Neural progenitor cell (in vitro differentiated cells): ENCODE measurements at places on chromosomes 2 and 18.
A peak's percentile ranks its signal among the peaks of the same experiment; 100 is the strongest.

- DNase-seq, result no peak
Observed at GRCh38 chr2:80361904-80362303, 57.4 kb upstream of the LRRTM1 start.

- no peak for DNase-seq
Observed at GRCh38 chr18:79754831-79755351, 42.8 kb upstream of the KCNG2 start.

DNA sequence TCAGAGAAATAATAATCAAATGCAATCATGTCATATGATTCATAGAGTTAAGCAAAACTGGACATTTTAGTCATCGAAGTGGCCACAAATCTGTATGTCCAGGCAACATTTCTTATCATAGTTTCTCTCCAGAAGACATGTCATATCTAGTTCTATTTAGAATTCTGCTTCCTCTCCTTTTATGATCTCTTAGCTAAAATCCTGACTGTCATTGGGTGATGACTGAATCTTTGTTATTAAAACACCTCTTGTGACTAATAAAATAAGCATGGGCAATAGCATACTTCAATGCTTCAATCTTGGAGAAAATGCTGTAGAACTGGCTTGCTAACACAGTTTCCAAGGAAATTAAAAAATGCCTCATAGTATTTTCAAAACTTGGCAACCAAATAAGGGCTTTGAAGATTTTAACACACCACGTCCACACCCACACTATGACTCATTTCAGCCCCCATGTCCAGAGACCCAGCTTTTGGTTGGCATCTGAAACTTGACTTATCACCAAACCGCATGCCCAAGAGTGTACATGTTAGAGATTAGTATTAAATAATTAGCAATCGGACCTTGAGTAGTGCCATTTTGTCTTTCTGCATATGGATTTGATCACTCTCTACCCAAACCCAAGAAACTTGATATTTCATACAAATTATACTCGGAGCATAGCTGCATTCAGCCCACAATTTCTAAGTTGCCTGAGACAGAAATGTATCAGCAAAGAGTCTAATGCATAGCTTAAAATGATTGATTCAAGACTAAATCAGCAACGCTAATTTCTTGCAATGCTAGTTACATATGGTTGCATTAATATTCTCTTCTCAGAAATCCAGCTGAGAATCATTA is 106.5 kb upstream of the ETAA1 start:
- no peak for DNase-seq

GRCh38 chr2:181848261-181848886 is 43.2 kb upstream of the ITPRID2 start:
- DNase-seq, result no peak

DNA sequence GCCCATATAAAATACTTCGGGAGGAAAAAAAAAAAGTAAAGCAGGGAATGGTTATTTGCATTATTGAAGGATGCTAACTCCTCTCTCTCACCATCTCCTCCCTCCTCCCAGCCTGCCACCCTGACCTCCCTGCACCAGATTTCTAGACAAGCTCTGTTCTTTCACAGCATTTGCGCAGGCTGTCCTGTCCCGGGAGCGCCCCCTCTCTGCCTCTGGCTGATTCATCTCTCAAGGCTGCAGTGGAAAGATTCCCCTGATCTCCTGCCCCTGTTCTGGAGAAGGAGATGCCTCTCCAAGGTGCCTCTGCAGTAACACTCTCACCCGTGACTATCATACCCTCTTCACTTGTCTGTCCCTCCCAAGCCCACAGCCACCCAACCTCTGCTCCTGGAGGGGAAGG is 38.5 kb downstream of the COL4A4 start:
- DNase-seq, result peak; percentile 63

DNA sequence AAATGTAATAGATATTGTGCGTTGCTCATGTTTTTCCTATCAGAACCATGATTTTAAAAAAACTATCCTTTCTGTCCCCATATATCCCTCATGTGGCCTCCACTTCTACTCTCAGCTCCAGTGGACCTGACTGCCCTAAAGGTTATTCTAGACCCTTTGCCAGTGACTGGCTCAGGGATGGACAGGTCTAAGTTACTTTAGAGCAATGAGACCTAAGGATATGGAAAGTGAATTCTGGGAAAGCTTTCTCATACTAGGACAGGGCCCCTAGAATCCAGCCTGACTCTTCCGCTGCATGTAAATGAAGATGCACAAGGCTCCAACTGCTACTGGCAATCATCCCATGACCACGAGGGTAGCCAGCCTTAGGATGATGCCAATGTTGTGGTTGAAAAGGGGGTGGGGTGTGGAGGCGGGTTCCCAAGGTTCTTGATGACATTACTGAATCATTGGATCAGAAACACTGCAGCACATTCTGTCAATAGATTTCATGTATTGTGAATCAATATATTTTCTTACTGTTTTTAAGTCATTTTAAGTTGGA is 21.3 kb downstream of the C2orf69 start:
- DNase-seq, result no peak

DNA sequence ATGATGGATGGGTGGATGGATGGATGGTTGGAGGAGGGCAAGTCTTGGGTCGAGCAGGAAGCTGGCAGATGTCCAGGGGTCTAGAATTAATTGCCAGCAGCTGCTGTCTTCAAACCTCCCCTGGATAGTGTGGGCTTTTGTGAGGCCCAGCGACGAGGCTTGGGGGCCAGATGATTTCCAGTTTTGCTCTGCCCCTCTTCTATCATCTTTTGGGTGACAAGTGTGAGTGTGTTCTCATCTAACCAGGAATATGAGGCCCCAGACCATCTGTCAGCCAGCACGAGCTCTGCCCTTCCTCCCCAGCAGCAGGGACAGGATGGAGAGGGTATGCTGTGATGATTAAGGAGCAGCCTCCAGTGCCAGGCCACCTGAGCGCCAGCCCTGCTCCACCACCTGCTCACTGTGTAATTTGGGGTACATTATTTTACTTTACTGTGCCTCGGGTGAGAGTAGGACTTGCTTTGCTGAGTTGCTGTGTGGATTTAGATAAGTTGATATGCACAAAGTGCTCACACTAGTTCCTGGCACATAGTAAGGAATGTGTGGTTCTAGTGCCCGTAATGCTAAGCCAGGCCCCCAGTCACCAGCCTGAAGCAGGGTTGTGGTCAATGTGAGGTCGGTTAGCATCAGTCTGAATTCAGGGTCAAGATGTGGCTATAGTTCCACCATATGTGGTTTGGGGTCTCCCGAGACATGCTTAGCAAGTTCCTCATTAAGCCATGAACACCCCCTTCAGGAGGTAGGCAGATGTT is 251.1 kb downstream of the CYP26B1 start:
- DNase-seq, result no peak

DNA sequence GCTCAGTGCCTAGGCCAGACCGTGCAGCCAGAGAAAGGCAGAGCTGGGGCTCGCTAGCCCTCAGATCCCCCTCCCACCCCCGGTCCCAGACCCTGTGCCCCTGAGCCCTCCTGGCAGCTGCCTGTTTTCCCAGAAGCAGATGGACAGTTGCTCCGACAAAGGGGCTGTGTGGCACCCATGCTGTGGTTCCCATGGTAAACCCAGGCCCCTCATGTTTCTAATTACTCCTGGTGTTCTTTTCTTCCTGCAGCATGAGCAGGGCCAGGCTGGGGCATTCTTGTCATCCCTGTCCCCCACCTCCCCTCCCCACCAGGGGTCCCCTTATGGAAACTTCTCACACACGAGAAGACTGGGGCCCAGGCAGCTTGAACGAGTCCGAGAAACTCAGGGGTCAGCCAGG is 269.6 kb downstream of the HAUS1 start:
- peak; percentile 65 for DNase-seq

- DNase-seq, result no peak
Observed at GRCh38 chr2:98470851-98471255, 26.2 kb downstream of the INPP4A start.

GRCh38 chr18:51195451-51196117 is 1.9 kb downstream of the MEX3C start:
- peak; percentile 87 for DNase-seq

DNA sequence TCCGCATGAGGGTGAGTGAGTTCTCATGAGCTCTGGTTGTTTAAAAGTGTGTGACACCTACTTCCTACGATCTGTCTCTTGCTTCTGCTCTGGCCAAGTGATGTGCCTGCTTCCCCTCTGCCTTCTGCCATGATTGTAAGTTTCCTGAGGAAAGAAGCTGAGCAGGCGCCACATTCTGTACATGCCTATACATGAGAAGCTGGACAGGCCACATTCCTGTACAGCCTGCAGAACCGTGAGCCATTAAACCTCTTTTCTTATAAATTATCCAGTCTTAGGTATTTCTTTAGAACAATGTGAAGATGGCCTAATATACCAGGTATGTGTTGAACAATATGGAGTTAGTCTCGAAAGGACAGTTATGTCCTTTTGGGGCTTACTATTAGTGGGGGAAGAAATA is 281.0 kb downstream of the ALK start:
- no peak for DNase-seq

DNA sequence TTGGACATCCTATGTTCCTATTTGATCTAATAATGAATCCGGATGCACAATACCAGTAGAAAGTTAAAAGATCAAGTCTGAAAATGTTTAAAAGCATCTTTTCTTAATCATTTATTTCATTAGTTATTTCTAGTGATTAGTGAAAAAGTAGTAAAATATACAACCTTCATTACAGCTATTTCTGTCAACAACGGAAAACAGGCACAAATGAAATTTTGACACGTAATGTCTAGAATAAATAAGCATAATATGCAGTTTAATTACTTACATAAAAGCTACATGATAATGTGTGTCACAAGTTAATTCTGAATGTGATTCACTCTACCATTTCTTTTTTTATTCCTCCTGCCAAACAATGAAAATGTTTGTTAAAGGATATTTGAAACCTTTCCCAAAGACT is 216.1 kb downstream of the MYCN start:
- DNase-seq, result no peak

- DNase-seq, result no peak
Observed at GRCh38 chr2:202760848-202761247, 110.7 kb downstream of the ICA1L start.

GRCh38 chr18:44691148-44691925 is 10.6 kb downstream of the SETBP1 start:
- DNase-seq, result no peak

DNA sequence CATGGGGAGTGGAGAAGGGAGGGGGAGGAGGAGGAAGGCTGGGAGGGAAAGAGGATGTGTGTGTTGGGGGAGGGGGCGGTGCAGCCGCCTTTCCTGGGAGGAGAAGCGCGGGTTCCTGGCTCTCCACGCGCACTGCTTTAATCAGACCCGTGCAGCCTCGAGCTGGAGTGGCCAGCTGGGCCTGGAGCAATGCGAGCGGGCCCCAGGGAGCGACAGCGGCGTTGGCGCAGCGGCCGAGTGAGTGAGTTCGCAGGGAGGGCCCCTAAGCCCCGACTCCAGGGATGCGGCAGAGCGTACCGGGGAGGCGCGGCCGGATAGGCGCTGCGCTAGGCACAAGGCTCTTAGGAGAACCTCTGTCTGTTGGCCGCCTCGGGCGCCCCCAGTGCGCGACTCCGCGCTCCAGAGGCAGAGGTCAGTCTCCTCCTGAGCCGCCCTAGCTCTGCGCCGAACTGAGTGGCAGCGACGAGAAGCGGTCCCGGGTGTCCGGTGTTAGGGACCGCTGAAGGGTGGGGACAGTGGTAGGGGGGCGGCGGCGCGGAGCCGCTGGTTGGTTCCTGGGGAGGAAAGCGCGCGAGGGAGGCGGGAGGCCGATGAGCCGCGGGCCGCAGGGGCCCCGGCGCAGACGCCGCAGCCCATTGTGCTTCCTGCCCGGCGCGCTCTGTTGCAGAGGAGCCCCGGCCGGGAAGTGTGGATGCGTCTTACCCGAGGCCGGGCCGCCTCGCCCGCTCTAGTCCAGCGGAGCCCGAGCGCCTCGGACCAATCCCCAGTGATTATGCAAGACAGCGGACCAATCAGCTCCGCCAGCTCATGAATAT is 455 bp upstream of the DLX1 start:
- peak; percentile 97 for DNase-seq

- DNase-seq, result peak; percentile 17
Observed at GRCh38 chr18:32742579-32742978, 30.2 kb downstream of the KLHL14 start.

- no peak for DNase-seq
Observed at GRCh38 chr2:177282181-177282641, 17.7 kb upstream of the NFE2L2 start.

- DNase-seq, result no peak
Observed at GRCh38 chr2:128734521-128735295, 416.0 kb upstream of the HS6ST1 start.
